Testis (tissue), 5 donors: ENCODE measurements at places on chromosomes 3 and 15. TPM values are rescaled to one million over a fixed set of nuclear protein-coding genes. Genes with fewer than 3 reads are reported as not detected.

The IDH3A gene
- 120 TPM for total RNA-seq

- no peaks in the 10 kb centered on the region for H3K27me3 ChIP-seq
- no peaks in the 10 kb centered on the region for H3K36me3 ChIP-seq
- H3K4me1 ChIP-seq = peaks cover 4% of the 10 kb centered on the region
- no peak overlapping the region for H3K4me3 ChIP-seq
These were observed 138.5 kb downstream of the RORA start for GRCh38 chr15:61090386-61091288.

The PIK3R4 gene
- 52.5 TPM for total RNA-seq

- H3K36me3 ChIP-seq = no peaks in the 10 kb centered on the region
- H3K27ac ChIP-seq = no peak overlapping the region
- H3K4me1 ChIP-seq = peaks cover 5% of the 10 kb centered on the region
- DNase-seq = no peak
- H3K27me3 ChIP-seq = no peaks in the 10 kb centered on the region
These were observed 4.4 kb upstream of the FOXP1 start for GRCh38 chr3:71587958-71588357.

- H3K27ac ChIP-seq = no peak overlapping the region
- H3K4me1 ChIP-seq = peaks cover 17% of the 10 kb centered on the region
- H3K4me3 ChIP-seq = no peak overlapping the region
- DNase-seq = no peak
- no peaks in the 10 kb centered on the region for H3K36me3 ChIP-seq
- H3K27me3 ChIP-seq = no peaks in the 10 kb centered on the region
These were observed 71.0 kb downstream of the TCF12 start for GRCh38 chr15:56989411-56989924.

- no peak overlapping the region for H3K4me3 ChIP-seq
- H3K36me3 ChIP-seq = no peaks in the 10 kb centered on the region
- H3K27ac ChIP-seq = no peak overlapping the region
- no peak for DNase-seq
These were observed 17.4 kb downstream of the GPR160 start for GRCh38 chr3:170055209-170055608.

The SCN5A gene
- 0.99 TPM for total RNA-seq

The CASR gene
- 1.2 TPM for total RNA-seq

The ADGRG7 gene
- 0.16 TPM for total RNA-seq
